Smooth muscle cell of the umbilical artery (primary cell): ENCODE measurements at places on chromosomes 11 and 22. TPM values are rescaled to one million over a fixed set of nuclear protein-coding genes. Genes with fewer than 3 reads are reported as not detected.

Gene GAB4
- not detected in 2 replicates for total RNA-seq

Gene ACR
- total RNA-seq = not detected in 2 replicates

Gene NLRP14
- 0.18 TPM in 1 of 2 replicates, not detected in the other for total RNA-seq

Gene TRIM29
- total RNA-seq = 0.51 and 3.3 TPM in 2 replicates

Gene C22orf31
- total RNA-seq = not detected in 2 replicates

Gene GAL
- 0.59 and 0.74 TPM in 2 replicates for total RNA-seq

Gene SPDYC
- not detected in 2 replicates for total RNA-seq

Gene DLAT
- 37.4 and 43.2 TPM in 2 replicates for total RNA-seq

Gene DDI1
- total RNA-seq = not detected in 2 replicates

Gene RAB38
- 1.5 and 2.9 TPM in 2 replicates for total RNA-seq

Gene SYT8
- not detected in 2 replicates for total RNA-seq

Gene PARVG
- 0.05 TPM in 1 of 2 replicates, not detected in the other for total RNA-seq

Gene VPREB1
- total RNA-seq = not detected in 2 replicates

Gene OTOG
- not detected in 2 replicates for total RNA-seq

Gene IFITM10
- total RNA-seq = 1.0 and 1.5 TPM in 2 replicates

Gene YPEL4
- total RNA-seq = 0.23 and 0.89 TPM in 2 replicates

Gene OR4A16
- total RNA-seq = not detected in 2 replicates
